ENCODE measurements at places on chromosomes 11 and 22.

DNA sequence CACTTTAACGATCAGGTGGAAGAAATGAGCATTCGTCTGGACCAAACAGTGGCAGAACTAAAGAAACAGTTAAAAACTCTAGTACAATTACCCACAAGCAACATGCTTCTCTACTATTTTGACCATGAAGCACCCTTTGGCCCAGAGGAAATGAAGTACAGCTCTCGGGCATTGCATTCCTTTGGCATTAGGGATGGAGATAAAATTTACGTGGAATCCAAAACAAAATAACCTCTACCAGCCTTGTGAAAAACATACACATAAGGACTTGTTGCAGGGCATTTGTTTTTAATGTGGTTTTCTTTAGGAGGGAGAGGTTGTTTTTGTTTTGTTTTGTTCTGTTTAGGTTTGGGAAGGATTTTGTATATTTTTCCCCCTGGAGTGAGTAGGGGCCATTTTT lies 14.2 kb upstream of the TECTA start:
- no peak for DNase-seq

DNA sequence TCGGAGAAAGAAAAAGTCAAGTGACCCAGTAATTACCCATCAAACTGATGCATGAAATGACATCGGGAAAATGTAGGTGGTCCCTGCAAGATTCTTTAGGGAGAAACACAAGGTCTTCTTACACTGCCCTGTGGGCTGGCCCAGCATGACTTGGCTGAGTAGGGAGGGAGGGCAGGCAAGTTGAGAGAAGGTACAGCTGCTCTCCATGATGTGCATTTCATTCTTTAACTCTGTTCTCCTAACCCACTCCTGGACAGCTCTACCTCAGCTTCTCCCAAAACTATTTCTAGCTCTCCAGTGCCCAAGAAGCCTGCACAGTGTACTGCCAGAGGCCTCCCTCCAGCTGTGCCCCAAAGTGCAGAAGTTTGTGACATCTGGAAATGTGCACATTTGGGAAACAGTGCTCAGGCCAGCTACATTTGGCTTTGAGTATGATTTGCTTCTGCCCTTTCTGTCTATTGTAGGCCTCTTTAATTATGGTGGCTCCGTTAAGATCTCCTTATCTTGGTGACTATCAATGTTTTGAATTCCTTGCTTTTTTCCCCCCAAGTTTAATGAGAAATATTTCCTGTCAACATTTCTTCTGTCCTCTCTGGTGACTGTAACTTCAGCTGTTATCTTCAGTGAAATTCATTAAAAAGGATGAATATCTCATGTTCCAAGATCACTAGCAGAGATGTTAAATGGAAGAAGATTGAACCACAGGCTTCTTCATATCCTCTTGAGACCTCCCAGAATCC lies 26.7 kb upstream of the PRSS23 start:
- no peak for DNase-seq

DNA sequence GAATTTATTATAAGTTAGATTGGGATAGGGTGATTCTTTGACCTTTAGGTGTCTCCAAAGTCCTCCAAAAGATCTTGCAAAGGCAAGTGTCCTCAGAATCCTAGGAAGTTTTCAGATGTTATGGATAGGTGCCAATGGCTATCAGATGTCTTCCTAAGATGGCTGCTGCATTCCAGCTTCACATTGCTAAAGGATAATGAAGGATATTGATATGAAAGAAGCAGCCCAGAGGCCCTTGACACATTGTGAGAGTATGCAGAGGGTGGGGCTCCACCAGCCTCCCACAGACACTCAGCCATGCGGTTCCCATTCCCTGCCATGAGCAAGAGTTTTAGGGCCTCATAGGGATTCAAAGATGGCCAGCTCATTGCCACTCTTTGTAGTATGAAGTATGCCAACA lies 22.3 kb upstream of the GLYATL2 start:
- DNase-seq, result no peak

DNA sequence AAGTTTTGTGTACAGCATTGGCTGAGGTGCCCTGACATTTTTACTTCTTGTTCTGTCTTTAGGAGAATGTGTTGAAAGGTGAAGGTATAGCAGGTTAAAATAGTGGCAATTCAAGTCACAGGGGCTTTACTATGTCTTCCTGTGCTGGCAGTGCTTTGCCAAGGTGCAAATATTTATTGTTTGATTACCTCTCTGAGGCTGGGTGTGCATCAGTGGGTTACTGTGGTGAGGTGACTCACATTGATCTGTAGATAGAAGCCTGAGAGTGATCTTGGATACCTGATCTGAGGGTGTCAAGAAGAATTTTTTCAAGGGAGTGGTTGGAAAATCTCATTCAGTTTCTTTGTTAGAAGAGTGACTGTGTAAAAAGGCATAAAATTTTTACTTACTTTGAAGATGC lies 90.0 kb downstream of the ARHGAP42 start:
- DNase-seq, result no peak

DNA sequence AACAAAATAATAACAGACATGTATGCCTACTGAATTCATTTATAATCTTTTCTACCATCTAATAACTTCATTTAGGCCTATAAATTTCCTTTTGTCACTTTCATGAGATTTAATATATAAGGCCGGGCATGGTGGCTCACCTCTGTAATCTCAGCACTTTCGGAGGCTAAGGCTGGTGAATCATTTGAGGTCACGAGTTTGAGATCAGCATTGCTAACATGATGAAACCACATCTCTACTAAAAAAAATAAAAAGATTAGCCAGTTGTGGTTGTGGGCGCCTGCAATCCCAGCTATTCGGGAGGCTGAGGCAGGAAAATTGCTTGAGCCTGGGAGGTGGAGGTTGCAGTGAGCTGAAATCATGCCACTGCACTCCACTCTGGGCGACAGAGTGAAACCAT lies 14.2 kb upstream of the NTM start:
- DNase-seq, result no peak

DNA sequence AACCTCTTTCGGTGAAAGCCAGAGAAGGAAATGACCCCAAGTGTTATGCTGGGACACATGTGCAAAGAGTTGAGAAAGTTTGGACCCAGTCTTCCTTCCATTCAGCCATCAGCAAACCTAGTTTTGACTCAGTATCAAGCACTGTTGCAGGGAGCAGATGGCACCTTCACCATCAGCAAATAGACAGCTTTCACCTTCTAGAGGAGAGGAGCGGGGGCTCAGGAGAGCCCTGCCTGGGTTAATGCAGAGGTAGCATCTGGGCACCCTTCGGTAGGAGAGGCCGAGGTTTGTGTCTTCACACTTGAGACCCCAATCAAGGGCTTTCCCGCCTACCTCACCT lies 16.2 kb upstream of the MFRP start:
- DNase-seq, result no peak

GRCh38 chr22:19139001-19139356 lies 5.5 kb downstream of the ESS2 start:
- no peak for DNase-seq

DNA sequence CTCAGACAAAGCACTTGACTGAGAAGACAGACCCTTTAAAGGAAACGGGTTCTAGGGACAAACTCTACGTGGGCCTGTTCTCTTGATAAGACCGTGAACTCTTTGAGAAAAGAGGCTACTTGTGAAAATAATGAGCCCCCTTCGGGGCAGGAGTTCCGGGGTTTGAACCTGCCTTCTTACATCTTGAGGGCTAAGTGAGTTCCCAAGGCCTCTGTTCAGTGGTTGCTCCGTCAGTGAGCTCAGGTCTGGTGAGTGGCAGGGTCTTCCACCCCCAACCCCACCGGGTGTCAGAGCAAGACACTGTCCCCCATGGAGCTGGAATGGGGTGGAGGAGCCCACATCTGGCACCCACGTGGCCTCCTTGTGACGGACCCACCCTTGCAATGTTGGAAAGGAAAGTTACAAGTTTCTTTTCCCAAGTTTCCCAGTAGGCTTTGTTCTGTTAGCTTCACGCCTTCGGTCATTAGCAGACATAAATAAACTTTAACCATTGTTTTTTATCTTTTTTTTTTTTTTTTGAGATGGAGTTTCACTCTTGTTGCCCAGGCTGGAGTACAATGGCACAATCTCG lies 6.3 kb upstream of the SAMM50 start:
- DNase-seq, result no peak

GRCh38 chr11:72630104-72630852 lies 43.9 kb downstream of the PDE2A start:
- no peak for DNase-seq

GRCh38 chr11:111329306-111330204 lies 31.2 kb downstream of the POU2AF3 start:
- peak; percentile 53 for DNase-seq

DNA sequence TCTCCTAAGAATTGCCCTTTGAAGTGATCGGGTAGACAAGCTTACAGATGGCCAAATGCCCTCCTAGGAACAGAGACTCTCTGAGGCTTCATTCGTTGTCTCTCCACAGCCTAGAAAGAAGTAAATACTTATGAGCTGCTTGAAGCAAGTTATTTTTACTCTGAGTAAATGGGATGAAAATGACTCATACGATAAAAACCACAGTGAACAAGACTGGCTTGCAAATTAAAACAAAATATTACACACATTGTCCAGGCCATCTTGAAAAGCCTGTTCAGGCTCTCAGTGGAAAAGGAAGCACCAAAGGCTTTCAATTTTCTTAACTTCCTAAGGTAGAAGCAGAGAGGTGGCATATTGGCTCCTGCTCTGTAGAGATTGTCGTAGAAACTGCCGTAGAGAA lies 294.2 kb downstream of the NELL1 start:
- no peak for DNase-seq

DNA sequence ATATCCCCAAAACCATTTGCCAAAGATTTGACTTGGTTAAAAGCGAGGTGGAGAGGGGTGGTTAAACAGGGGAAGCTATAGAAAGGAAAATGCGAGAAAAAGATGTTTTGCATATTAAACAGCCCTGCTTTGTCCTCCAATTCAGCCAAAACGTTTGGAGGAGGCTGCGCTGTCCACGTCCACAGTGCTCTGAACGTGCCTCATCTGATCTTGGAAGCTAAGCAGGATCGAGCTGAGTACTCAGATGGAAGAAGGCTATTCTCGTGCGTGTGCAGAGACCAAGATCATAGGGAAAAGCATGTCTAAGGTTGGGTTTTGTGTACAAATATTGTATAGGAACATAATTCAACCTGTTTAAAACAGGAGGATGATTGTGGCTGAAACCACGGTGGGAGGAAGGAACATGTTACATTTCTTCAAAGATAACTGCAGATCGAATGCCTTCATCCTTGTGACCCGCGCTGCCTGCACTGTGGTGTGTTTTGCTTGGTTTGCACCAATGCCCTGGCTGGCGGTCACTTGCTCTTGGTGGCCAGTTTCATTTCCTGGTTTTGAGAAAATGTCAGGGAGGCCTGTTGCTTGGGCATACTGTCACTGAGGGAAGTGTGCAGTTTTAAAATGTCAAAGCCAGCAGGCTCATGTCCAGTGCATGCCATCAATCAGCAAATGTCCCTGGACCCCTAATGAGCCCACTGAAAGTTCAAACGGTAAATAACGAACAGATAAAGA lies 40.4 kb downstream of the FLI1 start:
- no peak for DNase-seq

DNA sequence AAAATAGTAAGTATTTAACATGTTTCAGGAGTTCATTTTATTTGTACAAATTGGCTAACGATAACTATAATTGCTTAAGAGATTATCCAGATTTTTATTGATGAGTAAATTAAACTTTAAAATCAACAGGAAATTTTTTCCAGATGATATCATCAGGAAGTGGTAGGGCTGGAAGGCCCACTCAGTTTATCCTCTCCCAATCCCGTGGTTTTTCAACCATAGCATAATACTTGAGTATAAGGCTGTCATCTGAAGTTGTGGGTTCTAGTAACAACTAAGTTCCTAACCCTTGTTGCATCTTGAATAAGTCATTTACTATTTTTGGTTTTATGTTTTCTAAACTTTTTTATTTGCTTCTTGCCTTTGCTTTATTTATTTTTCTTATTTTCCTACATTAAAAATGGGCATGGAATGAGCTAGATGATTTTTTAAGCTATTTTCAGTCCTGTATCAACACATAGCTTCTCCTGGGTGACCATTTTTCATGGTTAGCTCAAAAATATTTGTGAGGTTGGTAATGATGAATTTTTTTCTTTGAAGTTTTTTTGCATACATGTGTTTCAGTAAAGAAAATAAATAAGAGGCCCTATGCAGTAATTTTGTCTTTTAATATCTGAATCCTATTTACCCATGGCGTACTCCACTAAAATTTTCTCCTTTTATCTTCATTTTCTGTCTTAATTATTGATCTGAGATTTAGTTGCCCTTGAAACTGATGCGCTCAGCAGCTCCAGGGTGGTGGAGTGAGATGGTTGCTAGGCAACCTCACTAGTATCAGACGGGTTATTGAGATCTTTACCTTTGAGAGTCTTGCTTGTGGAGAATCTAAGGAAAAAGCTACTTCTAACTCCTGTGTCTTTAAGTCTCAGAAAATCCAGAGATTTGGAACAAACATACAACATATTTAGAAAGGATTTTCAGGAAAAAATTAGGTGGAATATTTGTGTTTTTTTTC lies 452.0 kb upstream of the CCDC179 start:
- no peak for DNase-seq

DNA sequence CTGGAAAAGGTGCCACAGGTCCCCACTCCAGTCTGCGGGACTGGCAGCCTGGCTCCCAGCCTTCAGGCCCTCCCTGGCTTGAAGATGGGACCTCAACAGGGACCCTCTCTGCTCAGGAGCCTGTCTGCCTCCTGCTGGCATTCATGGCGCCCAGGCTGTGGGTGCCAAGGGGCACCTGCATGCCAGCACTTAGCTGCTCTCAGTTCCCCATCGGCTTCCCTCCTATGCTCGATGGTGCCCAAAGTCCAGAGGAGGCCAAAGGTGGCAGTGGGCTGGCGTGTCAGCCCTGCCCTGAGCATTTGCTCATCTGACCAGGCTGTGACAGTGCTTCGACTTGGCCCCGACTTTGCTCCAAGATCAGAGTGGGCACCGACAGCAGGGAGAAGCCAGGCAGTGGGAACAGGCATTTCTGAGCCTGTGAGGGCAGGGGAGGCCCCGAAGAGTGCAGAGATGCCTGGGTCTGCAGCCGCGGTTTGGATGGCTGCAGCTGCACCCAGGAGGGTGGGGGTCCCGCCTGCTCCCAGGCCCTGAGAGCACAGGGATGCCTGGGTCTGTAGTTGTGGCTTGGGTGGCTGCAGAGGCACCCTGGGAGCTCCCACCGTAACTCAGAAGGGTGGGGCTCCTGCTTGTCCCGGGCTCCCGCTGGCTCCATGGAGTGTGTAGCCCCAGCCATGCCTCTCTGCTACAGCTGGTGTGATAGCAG lies 463.6 kb downstream of the TBC1D22A start:
- no peak for DNase-seq

DNA sequence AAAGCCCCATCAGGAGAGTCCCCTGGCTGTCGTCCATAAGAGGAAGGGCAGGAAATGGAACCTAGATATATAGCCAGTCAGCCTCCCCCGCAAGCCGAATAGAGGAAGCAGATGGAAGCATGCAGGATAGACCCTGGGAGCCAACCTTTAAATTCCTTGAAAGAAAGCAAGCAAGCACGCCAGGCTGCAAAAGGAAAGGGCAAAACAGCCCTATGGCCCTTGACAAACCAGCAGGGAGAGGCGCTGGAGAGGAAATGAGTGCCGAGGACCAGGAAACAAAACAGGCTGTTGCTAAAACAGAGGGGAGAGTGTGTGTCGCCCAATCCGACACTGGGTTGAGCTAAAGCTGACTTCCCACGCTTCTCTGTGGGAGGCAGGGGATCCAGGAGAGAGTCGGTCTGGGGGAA lies 203.5 kb upstream of the MTNR1B start:
- DNase-seq, result peak; percentile 47

- DNase-seq, result no peak
Observed at GRCh38 chr11:27413218-27413617, 50.2 kb upstream of the CCDC34 start.

All from NCI-H446 treated with DMSO at 0.1 percent for 48 hours (cell line).